Stimulated activated CD4-positive, alpha-beta T cell treated with anti-CD3 and anti-CD28 coated beads, Interleukin-1b, Interleukin-23, amount 100 ng/mL, for 1 hour (primary cell): ENCODE measurements at places on chromosomes 12 and 14.

DNA sequence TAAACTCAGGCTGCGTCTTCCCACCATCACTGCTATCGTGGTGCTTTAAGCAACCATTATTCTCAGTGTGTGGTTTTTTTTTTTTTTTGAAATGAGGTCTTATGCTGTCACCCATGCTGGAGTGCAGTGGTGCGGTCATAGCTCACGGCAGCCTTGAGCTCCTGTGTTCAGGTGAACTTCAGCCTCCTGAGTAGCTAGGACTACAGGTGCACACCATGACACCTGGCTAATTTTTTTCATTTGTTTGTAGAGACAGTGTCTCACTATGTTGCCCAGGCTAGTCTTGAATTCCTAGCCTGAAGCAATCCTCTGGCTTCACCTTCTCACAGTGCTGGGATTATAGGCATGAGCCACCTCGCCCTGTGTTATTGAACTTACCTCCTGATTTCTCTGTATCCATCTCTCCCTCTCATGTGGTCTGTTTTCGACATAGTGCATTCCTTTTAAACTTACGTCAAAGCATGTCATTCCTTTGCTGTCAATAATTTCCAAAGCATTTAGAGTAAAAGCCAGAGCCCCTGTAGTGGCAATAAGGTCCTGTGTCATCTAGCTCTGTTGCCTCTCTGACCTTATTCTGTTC, 255.5 kb downstream of the SNAPC1 start:
- DNase-seq: no peak

DNA sequence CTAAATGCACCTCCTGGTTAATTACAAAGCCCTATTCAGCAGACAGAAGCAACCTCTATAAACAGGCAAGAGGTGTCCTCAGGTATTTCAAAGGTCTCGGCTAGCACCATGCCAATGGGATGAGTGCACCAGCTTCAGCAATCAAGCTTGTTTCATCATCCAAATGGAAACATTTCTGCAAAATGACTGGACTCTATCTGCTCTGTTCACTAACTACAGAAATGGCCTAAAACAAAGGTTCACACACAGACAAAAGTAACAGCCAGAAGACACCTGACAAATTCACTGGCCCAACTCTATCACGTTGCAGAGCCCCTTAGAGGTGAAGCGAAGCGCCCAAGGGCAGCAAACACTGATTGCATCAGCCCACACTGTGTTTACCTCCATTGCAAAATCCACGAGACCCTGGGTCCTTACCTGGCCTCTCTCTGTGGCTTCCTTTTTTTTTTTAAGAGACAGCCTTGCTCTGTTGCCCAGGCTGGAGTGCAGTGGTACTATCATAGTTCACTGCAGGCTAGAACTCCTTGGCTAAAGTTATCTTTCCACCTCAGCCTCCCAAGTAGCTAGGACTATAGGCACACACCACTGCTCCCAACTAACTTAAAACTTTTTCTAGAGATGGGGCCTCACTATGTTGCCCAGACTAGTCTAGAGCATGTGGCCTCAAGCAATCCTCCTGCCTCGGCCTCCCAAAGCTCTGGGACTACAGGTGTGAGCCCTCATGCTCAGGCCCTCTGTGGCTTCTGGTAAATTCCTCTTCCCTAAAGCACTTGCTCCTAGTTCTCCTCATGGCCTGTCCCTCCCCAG, 8.5 kb upstream of the SYNE3 start:
- DNase-seq: no peak

DNA sequence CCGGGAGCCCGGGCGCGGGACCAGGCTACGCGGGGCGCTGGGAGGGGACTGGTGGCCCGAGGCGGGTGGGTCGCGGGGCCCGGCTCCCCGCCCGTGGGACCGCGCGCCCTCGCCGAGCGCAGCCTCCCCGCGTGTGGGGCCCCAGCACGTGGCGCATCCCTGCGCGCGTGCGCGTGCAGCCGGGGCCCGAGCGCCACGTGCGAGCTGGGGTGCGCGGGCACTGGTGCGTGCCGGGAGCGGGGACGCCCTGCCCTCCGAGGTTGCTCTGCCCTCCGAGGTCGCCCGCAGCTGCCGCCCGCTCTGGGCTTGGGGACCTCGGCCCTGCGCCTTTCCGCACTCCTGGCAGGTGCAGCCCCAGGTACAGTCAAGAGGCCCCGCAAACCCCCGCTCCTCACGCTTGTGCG, 365 bp upstream of the CCDC88C start:
- DNase-seq: no peak

GRCh38 chr12:94623161-94623920, 27.0 kb downstream of the TMCC3 start:
- DNase-seq: no peak

- DNase-seq: no peak
Measured at GRCh38 chr14:20986811-20987210, 3.0 kb upstream of the METTL17 start.

GRCh38 chr14:88129306-88130056, 124.5 kb downstream of the GPR65 start:
- no peak for DNase-seq

GRCh38 chr12:117148642-117149041, 41.6 kb downstream of the FBXO21 start:
- no peak for DNase-seq

- no peak for DNase-seq
Measured at GRCh38 chr12:89230376-89231315, 121.7 kb downstream of the DUSP6 start.

- no peak for DNase-seq
Measured at GRCh38 chr12:98572010-98572409, 21.5 kb upstream of the SLC25A3 start.
